Ovary (tissue), 10 donors: ENCODE measurements at places on chromosomes 5 and 9. TPM values are rescaled to one million over a fixed set of nuclear protein-coding genes. Genes with fewer than 3 reads are reported as not detected.

GRCh38 chr5:55226934-55227663 is at the start of gene MCIDAS:
Gene MCIDAS (minus strand): TSS chr5:55227315. CDS start chr5:55227138, 177 bp downstream.
- H3K27me3 ChIP-seq, result no peaks in the 10 kb centered on the region
- peak within 1 kb of the TSS; percentile 29 for H3K4me3 ChIP-seq
- no peaks in the 10 kb centered on the region for H3K36me3 ChIP-seq
- no peak within 1 kb of the TSS for H3K27ac ChIP-seq
- peaks cover 13% of the 10 kb centered on the region for H3K4me1 ChIP-seq

The SEMA5A gene
- 6.6 TPM for total RNA-seq

DNA sequence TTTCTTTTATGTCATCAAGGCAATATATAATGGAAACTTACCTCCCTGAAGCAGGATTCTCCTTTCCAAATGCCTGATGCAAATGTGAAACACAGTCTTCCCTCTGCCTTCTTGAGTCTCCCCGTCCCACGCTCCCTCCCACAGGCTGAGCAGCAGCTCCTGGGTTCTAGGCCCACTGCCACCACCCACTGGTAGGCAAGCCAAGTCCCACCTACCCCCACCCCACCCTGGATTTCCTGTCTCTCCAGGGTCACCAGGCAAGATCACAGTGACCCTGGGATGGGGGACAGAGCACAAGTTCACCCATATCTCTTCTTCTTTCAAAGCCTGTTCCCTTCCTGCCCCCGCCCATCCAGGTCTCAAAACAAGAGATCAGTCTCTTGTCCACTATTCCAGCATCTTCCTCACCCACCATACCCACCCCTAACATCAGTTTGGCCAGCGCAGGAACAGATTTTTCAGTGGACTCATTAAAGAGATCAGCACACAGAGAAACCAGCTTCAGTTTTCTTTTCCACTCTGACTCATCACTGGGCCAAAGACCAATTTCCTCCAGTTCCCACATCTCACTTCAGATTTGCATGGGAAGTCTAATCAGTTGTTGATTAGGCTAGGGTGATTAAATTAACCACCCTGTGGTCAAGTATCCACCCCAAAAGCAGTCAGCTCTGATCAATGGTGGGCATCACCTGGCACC is 151.5 kb downstream of the ACTL7B start:
- no peak overlapping the region for H3K4me3 ChIP-seq
- DNase-seq, result no peak
- no peaks in the 10 kb centered on the region for H3K27me3 ChIP-seq
- no peak overlapping the region for H3K27ac ChIP-seq
- H3K4me1 ChIP-seq, result no peaks in the 10 kb centered on the region
- no peaks in the 10 kb centered on the region for H3K36me3 ChIP-seq

The TAS2R1 gene
- not detected for total RNA-seq

- H3K27me3 ChIP-seq, result no peaks in the 10 kb centered on the region
- no peak overlapping the region for H3K4me3 ChIP-seq
- H3K4me1 ChIP-seq, result no peaks in the 10 kb centered on the region
- H3K27ac ChIP-seq, result no peak overlapping the region
- DNase-seq, result no peak
- H3K36me3 ChIP-seq, result no peaks in the 10 kb centered on the region
Measured at GRCh38 chr5:115480271-115480670, 64.3 kb downstream of the FEM1C start.

GRCh38 chr5:171700318-171700912 is 85.2 kb upstream of the SMIM23 start:
- H3K4me1 ChIP-seq, result no peaks in the 10 kb centered on the region
- no peak overlapping the region for H3K27ac ChIP-seq
- H3K27me3 ChIP-seq, result no peaks in the 10 kb centered on the region

GRCh38 chr5:121872856-121873255 is 21.2 kb downstream of the FTMT start:
- H3K4me3 ChIP-seq, result no peak overlapping the region
- no peaks in the 10 kb centered on the region for H3K36me3 ChIP-seq
- H3K4me1 ChIP-seq, result no peaks in the 10 kb centered on the region
- H3K27ac ChIP-seq, result no peak overlapping the region
- no peak for DNase-seq
- no peaks in the 10 kb centered on the region for H3K27me3 ChIP-seq

- H3K27me3 ChIP-seq, result no peaks in the 10 kb centered on the region
- H3K36me3 ChIP-seq, result no peaks in the 10 kb centered on the region
- no peak overlapping the region for H3K4me3 ChIP-seq
- H3K27ac ChIP-seq, result no peak overlapping the region
- no peak for DNase-seq
- H3K4me1 ChIP-seq, result peaks cover 1% of the 10 kb centered on the region
Measured at GRCh38 chr9:84061613-84062193, 81.1 kb downstream of the RMI1 start.

DNA sequence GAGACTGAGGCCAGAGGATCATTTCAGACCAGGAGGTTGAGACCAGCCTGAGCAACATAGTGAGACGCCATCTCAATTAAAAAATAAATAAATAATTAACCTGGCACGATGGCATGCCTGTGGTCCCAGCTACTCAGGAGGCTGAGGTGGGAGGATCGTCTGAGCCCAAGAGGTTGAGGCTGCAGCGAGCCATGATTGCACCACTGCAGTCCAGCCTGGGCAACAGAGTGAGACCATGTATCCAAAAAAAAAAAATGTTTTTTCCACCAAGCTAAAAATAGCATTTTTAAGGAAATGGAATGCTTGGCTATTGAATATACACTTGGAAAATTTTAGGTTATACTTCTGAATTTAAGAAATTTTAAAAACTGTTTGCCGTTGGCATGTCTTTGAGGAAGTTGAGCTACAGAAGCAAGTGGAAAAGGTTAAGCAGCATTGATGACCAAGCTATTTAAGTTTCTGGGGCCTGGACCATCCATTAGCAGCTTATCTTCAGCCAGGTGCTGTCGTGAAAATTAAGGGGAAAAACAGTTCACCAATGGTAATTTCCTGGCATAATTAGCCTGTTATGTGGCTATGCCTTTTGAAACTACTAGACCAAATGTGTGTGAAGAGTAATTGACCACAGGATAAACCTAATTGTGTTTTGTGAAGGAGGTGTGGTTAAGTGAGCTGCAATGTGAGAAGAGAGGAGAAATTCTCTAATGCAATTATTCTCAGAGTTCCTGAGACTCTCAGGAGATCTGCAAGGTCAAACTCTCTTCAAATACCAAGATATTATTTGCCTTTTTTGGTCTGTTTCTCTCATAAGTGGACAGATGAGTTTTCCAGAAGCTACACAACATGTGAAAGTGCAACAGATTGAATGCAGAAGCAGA is 21.0 kb downstream of the F2R start:
- no peak overlapping the region for H3K4me3 ChIP-seq
- H3K27me3 ChIP-seq, result no peaks in the 10 kb centered on the region
- no peak overlapping the region for H3K27ac ChIP-seq
- no peaks in the 10 kb centered on the region for H3K36me3 ChIP-seq
- no peak for DNase-seq

DNA sequence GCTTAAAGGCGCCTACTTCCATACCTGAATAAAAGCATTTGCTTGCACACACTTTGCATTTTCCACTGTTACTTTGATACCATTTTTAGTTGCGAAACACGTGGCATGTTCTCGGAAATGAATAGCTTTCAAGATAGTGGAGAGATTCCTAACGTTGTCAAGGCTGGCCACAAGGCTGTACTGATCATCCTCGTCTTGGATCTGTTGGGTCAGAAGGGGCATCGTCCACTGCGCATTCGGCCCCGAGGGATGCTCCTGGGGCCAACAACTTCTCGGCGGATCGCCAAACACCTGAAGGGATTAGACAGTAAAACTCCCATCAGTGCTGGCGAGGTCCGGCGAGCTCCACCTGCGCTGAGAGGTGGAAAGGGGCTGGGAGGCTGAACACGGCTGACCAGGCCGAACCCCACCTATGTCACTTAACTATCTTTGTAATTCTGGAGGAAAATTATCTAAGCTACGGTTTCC is 599 bp downstream of the RAD1 start:
- peak overlapping the region; percentile 87 for H3K4me3 ChIP-seq
- no peak overlapping the region for H3K27ac ChIP-seq
- DNase-seq, result peak; percentile 69
- no peaks in the 10 kb centered on the region for H3K27me3 ChIP-seq
- H3K36me3 ChIP-seq, result no peaks in the 10 kb centered on the region
- H3K4me1 ChIP-seq, result peaks cover 6% of the 10 kb centered on the region

DNA sequence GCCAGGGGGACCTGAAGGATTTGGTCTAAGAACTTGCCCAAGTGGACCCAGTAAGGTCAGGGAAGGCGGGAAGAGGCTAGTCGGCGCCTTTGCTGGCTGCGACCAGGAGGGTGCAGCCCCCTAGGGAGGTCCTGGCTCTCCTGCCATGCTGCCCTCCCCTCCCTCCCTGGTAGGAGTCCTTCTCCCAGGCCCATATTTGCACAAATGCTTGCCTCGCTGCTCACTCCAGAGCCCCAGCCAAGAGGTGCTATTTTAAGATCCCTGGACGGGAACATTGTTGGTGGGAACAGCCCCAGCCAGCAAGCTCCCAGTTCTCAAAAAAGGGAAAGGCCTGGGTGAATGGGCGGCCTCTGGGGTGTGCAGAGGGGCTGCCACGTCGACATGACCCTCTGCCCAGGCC is 4.3 kb upstream of the IL17B start:
- peak overlapping the region; percentile 58 for H3K27ac ChIP-seq
- DNase-seq, result no peak
- H3K36me3 ChIP-seq, result no peaks in the 10 kb centered on the region
- H3K4me3 ChIP-seq, result no peak overlapping the region
- H3K27me3 ChIP-seq, result no peaks in the 10 kb centered on the region

GRCh38 chr9:5872511-5872910 is 18.2 kb upstream of the MLANA start:
- no peak overlapping the region for H3K4me3 ChIP-seq
- DNase-seq, result no peak
- H3K4me1 ChIP-seq, result no peaks in the 10 kb centered on the region
- no peaks in the 10 kb centered on the region for H3K27me3 ChIP-seq
- H3K36me3 ChIP-seq, result no peaks in the 10 kb centered on the region

DNA sequence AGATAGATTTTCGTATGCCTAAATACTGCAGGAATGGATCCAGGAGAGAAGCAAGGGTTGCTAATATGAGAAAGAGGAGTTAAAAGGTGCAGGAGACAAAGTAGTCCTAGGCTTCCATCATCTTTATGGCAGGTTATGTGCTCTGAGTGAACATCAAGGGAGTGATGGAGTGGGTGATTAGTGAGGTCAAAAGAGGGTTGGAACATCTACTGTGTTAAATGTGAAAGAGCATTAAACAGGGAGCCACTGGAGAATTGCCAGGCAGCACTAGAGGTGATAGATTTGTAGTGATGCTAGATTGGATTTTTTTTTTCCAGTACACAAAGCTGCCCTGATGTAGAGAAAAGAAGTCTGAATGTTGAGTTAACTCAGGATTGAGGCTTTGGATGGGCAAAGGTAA is 199.3 kb downstream of the NMUR2 start:
- H3K4me3 ChIP-seq, result no peak overlapping the region
- no peak overlapping the region for H3K27ac ChIP-seq
- DNase-seq, result no peak
- no peaks in the 10 kb centered on the region for H3K27me3 ChIP-seq
- no peaks in the 10 kb centered on the region for H3K36me3 ChIP-seq
- H3K4me1 ChIP-seq, result no peaks in the 10 kb centered on the region

GRCh38 chr9:126690431-126691051 is 76.8 kb downstream of the LMX1B start:
- no peak overlapping the region for H3K4me3 ChIP-seq
- H3K27ac ChIP-seq, result no peak overlapping the region
- no peak for DNase-seq
- H3K4me1 ChIP-seq, result no peaks in the 10 kb centered on the region

DNA sequence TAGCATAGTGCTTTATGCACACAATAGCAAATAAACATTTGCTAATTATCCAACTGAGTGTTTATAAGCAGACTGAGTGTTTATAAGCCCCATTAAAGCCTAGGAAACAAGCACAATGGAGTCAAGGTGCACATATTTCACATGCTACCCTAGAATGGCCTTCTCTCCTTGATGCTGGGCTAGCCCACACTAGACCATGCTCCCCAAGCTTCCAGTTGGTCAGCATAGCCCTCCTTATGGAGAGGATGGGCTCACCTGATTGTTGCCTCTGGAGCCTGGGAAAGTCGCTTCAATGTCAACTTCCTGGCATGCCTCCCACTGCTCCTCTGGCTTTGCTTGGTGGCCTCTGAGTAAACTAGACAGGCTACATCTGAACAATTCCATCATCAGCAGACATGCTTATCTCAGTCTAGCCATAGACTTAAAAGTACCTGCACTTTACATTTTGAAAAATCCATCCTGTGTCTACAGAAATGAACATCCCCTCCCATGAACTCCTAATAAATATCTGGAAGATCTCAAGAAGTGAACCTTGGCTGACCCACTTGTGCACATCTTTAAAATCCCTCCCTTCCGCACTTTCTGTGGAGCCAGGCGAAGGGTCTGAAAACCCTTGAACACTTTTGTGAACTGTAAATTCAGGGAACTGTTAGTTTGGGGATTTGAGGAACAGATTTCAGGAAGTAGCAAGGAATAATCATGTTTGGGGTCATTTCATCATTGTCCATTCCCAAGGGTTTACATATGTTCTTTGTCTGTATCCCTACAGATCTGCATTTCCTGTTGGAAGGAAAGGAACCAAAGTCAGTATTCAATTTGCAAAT is 486.6 kb downstream of the ARHGEF28 start:
- H3K27me3 ChIP-seq, result no peaks in the 10 kb centered on the region
- no peak for DNase-seq
- no peaks in the 10 kb centered on the region for H3K36me3 ChIP-seq
- no peak overlapping the region for H3K27ac ChIP-seq

The PCDHB12 gene
- 7.0 TPM for total RNA-seq

- no peak for DNase-seq
- no peaks in the 10 kb centered on the region for H3K27me3 ChIP-seq
- H3K4me1 ChIP-seq, result peaks cover 4% of the 10 kb centered on the region
- no peaks in the 10 kb centered on the region for H3K36me3 ChIP-seq
- peak overlapping the region; percentile 95 for H3K4me3 ChIP-seq
Measured at GRCh38 chr5:40798801-40799210, 632 bp upstream of the PRKAA1 start.

DNA sequence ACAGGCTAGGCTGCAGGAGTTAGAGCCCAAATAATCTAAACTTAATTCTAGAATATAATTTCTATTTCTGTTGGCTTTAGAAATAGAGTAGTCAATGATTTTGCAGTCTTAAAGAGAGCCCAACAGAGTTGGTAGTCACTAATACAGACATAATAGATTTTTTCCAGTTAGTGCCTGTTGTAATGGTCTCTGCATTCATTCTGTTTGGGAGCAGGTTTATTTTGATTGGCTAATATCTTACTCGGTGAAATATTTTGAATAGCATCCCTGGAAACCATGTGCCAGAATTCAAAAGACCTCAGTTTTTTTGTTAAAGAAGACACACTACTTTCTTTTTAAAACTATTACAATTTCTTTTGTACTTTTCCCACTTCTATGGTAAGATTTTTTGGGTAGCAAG is 107.2 kb downstream of the RASGRF2 start:
- DNase-seq, result no peak
- no peak overlapping the region for H3K4me3 ChIP-seq
- H3K36me3 ChIP-seq, result no peaks in the 10 kb centered on the region
- no peak overlapping the region for H3K27ac ChIP-seq
- no peaks in the 10 kb centered on the region for H3K27me3 ChIP-seq

The NTRK2 gene
- 9.3 TPM for total RNA-seq

The LRRC70 gene
- total RNA-seq, result 2.2 TPM

- H3K4me3 ChIP-seq, result no peak overlapping the region
- no peak overlapping the region for H3K27ac ChIP-seq
- no peaks in the 10 kb centered on the region for H3K4me1 ChIP-seq
Measured at GRCh38 chr5:121897341-121897740, 45.7 kb downstream of the FTMT start.

GRCh38 chr9:133975511-133975910 is 16.6 kb downstream of the VAV2 start:
- no peaks in the 10 kb centered on the region for H3K27me3 ChIP-seq
- DNase-seq, result no peak
- H3K27ac ChIP-seq, result no peak overlapping the region
- no peaks in the 10 kb centered on the region for H3K36me3 ChIP-seq
